ENCODE measurements at places on chromosomes 6 and 20.

GRCh38 chr6:93350774-93351173 is 68.6 kb downstream of the EPHA7 start:
- DNase-seq: no peak

DNA sequence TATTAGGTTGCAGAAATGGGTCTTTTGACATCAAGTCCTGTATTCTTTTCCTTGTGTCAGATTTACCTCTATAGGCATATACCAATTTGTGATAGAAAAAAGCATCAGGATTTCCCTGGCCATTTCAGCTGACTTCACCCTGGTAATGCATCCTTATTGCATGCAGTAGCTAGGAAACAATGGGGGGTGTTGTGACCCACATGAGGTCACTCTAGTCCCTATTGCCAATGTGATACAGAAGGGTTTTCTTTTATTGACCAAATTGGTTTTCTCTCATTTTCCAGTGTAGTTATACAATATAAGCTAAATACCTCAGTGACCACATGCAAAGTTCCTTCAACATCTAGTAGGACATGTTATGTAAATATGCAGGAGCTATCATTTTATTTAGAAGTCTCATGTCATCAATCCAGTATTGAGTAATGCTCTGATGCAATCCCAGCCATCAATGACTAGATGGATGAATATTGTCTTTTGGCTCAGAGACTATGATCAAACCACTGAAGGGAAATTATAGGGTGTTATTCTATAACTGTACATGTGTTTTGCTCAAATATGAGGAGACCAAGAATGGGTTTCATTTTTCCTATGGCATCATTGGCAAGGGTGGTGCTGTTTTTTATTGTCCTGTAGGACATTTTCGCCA is 177.7 kb downstream of the KLHL32 start:
- DNase-seq: no peak

- DNase-seq: no peak
These were observed 19.8 kb downstream of the NFYA start for GRCh38 chr6:41092421-41093140.

DNA sequence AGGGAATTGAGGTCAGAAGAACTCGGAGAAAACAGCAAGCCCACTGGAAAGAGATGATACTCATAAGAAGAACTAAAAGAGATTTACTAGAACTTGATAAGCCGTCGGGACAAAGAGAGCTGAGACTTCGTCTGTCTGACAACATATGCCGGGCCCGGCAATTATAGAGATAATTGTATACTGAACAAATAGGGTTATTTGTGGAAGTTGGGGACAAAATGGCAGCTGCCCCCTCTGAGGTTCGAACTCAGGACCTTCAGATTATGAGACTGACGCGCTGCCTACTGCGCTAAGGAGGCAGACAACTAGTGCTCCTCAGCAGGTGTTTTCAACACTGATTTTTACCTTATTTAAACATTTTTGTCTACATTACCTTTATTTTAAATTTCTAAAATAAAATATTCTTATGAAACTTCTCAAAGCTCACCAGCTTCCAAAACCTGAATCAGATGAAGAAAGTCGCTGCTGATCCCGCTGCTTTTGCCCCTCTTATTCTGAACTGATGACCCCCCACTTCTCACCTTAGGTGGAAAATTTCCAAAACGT is 29.3 kb upstream of the TRIM27 start:
- DNase-seq: peak; percentile 63

DNA sequence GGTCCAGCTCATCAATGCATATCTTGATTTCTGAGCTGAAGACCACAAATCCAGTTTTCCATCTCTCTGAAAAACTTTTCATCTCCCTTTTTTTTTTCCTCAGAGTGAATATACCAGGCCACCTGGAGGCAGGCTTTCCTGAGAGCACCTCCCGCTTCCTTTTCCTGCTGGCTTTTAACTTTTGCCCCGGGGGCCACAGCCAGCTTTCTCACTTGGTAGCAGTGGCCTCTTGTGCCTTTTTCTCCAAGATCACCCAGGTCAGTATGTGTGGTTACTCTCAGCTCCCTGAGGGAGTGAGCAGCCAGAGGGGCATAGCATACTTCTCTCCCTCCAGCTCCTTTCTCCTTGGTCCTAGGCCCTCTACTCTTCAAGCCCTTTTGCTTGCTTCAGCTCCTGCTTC is at the start of gene BTN1A1:
BTN1A1 (plus strand) TSS at position 202 of the 400 bp plus-strand sequence. CDS start 984 bp downstream, outside the sequence.
- DNase-seq: no peak

GRCh38 chr6:105607636-105608621 is 205.0 kb upstream of the PREP start:
- no peak for DNase-seq

DNA sequence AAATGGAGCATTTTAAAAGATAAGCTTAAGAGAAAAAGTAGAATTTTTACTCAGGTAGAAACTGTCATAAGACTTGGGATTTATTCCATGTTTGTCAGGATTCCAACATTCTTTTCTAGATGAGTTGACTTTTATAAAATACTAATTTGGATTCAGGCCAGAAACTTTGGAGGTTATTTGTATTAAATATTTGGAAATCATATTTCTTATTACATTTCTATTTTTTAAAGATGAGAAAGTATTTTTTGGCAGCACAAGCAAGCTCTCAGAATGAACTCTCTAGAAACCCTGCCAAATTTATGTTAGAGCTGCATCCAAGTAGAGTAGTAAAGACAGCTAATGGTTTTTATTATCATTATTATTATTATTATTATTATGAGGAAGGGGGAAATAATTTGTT is 1014.9 kb upstream of the GJE1 start:
- DNase-seq: no peak

GRCh38 chr6:130913120-130913519 is 85.9 kb downstream of the SMLR1 start:
- no peak for DNase-seq

DNA sequence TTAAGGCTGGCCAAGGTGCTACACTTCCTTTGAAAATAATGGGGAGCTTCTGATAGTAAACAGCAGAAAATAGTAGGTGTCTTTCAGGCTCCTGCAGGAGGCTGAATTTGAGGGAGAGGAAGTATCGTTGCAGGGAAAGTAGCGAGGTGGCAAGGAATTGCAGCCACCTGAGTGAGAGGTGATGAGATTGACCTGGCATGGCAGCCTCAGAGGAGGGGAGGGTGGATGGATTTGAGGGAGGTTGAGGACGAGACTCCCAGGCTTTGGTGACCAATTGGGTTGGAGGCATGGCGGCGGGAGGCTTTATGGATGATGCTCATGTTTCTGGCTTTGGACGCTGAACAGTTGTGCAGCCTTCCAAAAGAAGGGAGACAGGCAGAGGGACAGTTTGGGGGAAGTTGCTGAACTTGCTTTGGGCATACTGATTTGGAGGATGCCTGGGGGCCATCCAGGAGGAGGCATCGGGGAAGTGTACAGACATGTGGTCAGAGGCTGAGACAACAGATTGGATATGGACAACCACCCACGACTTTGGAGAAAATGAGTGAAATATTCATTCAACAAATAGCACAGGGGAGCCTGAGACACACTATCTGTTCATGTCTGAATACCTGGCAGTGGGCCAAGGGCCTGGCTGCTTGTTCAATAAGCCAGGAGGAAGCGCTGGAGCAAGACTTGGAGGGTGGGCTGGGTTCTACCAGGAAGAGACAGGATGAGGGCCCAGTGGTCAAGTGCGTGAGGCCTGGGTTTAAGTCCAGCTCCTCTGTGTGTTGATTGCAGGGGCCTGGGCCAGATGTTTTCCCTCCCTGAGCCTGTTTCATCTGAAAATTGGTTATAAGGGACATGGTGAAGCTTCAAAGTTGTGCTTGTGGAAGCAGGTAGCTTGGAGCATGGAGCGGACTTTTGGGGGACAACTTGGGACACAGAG is 113.2 kb downstream of the CEBPB start:
- DNase-seq: no peak

- no peak for DNase-seq
These were observed 6.3 kb downstream of the BMP6 start for GRCh38 chr6:7732228-7732627.

DNA sequence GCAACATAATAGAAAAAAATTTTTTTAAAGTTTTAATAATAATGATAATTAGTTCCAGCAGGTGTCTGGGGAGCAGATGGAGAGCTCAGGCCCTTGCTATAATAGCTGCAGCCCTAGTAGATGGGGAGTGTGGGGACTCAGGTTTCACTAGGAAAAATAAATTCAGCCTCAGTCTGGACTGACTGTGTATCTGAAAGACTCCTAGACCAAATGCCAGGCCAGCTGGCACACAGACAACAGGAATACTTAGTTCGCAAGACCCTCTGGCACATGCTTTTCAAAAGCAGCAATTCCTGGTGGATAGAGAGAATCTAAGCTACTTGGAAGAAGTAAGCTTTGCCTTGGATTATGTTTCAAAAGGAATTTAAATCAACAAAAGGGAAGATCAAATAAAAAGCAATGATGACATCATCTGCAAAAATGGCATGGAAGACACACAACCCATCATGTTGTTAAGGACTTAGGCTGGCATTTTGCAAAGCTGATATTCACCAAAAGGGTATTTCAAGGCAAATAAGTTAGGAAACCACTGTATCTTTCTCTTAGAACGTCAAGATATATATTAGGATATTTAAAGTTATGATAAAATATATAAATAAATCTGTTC is 107.8 kb downstream of the RNGTT start:
- no peak for DNase-seq

GRCh38 chr20:33785503-33785902 is 25.6 kb upstream of the CHMP4B start:
- DNase-seq: no peak

- DNase-seq: no peak
These were observed 347.2 kb downstream of the TAF4 start for GRCh38 chr20:61718361-61719005.

DNA sequence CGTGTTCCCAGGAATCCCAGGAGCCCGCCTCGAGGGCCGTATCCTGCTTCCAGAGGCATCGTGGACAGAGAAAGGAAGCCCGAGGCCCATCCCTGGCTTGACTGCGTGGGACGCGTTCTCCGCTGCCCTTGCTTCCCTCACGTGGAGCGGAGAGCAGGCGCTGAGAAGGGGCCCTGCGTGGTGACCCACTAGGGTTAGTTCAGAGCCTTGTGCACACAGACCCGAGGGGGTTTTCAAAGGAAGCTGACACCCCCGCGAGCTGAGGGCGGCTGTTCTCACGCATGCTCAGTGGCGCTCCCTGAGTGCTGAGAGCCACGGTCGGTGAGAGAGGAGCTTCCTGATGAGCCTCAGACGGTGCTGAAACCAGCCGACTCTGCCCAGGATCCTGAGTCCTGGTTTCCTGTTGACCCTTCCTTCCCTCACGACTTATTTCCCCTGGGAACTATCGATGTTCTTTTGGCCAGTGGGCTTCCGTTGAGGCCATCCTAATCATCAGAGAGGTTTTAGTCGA is 28.9 kb upstream of the CCR6 start:
- peak; percentile 30 for DNase-seq

GRCh38 chr20:31894980-31895675 is 24.7 kb downstream of the TTLL9 start:
- no peak for DNase-seq

DNA sequence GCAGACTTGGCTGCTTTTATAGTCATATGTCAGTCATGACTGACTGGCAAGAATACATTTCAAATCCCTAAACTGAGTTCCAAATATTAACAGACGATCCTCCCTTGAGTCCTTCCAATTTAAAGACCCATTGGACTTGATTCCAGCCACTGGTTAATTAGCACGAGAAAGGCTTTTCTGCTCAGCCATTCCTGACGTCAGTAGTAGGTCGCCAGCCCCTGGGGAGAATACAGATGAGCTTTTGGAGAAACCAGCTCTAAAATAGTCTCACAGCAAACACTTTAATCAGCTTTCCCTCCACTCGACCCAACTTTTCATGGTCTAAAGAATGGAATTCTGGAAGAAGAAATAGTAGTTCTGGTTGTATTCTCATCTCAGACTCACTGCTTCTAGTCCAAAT is 91.6 kb downstream of the SLC22A3 start:
- no peak for DNase-seq

- DNase-seq: no peak
These were observed 11.0 kb downstream of the CD24 start for GRCh38 chr6:106963544-106963943.

GRCh38 chr6:125584468-125584939 is 164.9 kb upstream of the HEY2 start:
- no peak for DNase-seq

All from activated CD8-positive, alpha-beta memory T cell treated with anti-CD3 and anti-CD28 coated beads for 48 hours (primary cell).